Activated CD4-positive, alpha-beta T cell treated with anti-CD3 and anti-CD28 coated beads, Interleukin-2, amount 10 ng/mL, durations not matched to agents 24 days and 14 days (primary cell): ENCODE measurements at places on chromosomes 6 and 20. TPM values are rescaled to one million over a fixed set of nuclear protein-coding genes. Genes with fewer than 3 reads are reported as not detected.
A peak's percentile ranks its signal among the peaks of the same experiment; 100 is the strongest.

- no peak for DNase-seq
Observed at GRCh38 chr20:31596831-31597480, 8.1 kb upstream of the ID1 start.

DNA sequence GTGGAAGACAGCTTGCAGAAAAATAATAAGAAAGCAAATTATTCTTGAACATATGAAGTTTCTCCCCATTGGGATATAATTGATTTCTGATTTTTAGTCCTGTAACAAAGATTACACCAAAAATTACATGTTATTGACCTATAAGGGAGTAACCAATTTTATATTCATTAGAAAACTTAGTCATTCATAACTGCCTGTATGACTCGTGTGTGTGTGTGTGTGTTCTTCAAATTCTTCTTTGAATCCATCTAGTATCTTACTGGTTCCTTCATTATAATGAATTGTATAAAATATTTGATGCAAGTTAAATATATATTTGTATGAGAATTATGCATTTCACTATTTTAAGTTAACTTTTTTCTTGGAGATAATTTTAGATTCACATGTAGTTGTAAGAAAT is 310.4 kb downstream of the HAO1 start:
- no peak for DNase-seq

Gene OR2J3
- not detected in 2 replicates for total RNA-seq

Gene MLN
- not detected in 2 replicates for total RNA-seq

Gene PBOV1
- not detected in 2 replicates for total RNA-seq

DNA sequence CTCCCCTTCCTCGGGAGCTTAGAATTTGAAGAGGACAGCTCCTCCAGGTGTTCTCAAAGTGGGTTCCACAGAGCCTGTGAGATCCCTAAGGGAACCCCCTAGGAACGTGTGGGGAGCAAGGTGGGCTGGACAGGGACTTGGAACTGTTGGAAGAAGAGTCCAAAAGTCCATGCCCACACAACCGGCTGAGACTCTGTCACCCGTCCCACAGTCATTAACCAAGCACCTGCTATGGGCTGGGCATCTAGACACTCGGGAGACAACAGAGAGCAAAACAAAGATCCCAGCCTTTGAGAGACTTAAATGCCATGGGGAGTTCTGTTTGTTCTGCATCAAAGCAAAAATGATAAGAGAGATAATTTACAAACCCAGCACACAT is 51.9 kb upstream of the SAYSD1 start:
- DNase-seq = no peak

Gene RAB44
- total RNA-seq = 0.07 TPM in 1 of 2 replicates, not detected in the other

GRCh38 chr6:127262896-127263295 is 3.8 kb upstream of the RNF146 start:
- DNase-seq = no peak

GRCh38 chr20:40887105-40887504 is 141.5 kb upstream of the TOP1 start:
- no peak for DNase-seq

- peak; percentile 87 for DNase-seq
Observed at GRCh38 chr20:58890518-58891085, 38.1 kb downstream of the GNAS start.

Gene ELOVL4
- total RNA-seq = 0.88 and 0.89 TPM in 2 replicates

DNA sequence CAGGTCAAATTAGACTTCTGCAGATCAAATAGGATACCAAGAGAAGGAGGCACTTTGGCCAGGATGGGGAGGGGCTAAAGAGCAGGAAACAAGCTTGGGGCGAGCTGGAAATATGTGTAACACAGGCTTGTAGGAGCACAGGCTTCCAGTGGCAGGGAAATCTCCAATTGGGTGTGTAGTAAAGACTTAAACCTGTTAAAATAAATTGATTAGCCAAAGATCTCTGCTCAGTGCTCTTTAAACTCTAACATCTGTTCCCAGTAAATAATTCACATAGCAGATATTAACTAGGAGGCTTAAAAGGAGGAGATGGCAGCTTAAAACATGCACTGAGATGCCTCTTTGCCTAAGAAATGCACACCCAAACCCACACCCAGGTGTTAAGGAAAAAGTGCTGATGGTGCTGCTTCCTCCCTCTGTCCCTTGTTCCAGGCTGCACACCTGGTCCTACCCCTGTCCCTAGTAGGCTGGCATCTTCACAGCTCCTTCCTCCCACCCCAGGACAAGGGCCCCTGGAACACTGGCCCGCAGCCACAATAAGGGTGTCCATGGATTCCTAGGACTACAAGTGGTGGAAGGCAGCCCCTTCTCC is 93.5 kb upstream of the MLN start:
- DNase-seq = no peak

Gene KHDC1L
- total RNA-seq = not detected in 2 replicates

Gene CLVS2
- total RNA-seq = not detected in 2 replicates

Gene SPINT3
- total RNA-seq = not detected in 2 replicates

GRCh38 chr20:57999465-58000111 is 228.9 kb downstream of the ANKRD60 start:
- DNase-seq = no peak

Gene CASS4
- total RNA-seq = 2.8 and 3.1 TPM in 2 replicates

- DNase-seq = no peak
Observed at GRCh38 chr20:22652681-22653588, 68.6 kb upstream of the FOXA2 start.

DNA sequence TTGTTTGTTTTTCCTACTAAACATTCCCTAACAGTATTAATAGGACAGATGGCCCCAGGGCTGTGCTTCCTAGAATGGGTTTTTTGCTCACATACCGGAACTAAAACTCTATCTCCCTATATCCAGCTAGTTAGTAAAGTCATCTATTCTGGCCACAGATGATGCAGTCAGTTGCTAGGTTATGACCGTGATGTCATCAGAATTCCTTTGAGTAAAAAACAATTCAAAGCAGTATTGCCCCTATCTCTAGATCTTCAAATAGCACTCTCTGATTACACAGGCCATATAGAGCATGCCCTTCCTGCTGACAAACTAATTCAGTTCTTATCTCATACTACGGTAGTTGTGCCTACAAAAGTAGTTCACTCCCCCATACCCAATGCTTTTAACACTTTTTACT is 17.9 kb upstream of the ZNF451 start:
- DNase-seq = no peak

DNA sequence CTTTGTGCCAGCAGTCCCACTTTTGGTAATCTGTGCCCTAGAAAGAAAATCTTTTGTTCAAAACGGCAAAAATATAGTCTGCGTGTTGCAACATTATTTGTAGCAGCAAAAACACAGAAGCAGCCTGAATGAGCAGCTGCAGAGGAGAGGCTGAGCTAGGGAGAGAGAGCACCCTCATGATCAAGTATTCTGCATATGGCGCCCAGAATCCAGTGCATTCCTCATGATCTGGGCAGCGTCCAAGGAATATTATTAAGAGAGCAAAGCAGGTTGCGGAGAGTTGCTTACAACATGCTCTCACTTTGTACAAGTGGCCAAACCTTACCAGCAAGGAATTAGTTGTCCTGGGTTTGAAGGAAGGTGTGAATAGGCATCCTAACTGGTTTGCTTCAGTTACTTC is 25.9 kb downstream of the KIZ start:
- no peak for DNase-seq

- no peak for DNase-seq
Observed at GRCh38 chr6:13280254-13280653, 48.1 kb downstream of the TBC1D7 start.

DNA sequence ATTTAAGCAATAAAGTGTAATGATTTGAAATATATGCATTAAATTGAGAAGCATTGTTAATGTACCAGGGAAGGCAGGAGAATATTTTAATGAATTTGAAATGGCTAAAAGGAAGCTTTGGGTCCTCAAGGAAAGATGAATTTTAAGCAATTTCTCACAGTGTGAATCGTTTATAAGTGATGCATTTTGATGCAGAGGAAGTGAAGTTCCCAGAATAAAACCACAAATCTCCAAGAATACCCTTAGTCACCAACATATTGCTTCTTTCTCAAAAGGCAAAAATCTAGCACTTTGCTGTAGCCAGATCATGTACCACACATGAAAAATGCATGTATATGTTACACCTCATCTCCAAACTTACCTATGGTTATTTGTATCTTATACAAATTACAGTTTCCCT is 11.7 kb downstream of the TPD52L1 start:
- no peak for DNase-seq

Gene ANGPT4
- total RNA-seq = not detected in 2 replicates

DNA sequence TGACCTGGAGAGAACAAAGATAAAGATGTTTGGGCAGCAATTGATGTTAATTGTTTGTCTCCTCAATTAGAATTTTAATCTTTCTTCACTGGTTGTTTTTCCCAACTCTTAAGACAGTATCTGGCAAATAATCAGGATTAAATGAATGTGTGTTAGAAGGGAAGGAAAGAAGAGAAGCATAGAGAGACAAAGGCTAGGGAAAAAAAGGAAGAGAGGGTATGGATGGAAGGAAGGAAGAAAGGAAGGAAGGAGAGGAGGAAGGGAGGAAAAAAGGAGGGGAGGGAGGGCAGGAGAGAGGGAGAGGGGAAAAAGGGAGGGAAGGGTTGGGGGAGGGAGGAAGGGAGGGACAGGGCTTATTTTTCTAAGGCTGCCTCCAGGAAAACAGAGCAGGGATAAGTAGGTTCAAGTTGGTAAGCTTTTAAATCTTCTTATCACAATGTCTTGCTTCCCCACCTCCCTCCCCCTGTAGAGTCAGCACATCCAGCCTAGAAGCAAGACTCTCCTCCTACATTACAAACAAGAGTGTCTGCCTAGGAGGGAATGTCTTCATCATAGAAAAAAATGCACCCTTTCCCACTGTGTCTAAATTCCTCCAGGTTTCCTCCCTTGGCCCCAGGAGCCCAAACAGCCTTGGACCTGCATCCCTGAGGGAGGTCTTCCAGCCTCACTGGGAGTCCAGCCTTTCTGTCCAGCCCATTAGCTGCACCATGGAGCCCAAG is 447.8 kb upstream of the JARID2 start:
- DNase-seq = no peak

GRCh38 chr6:105487040-105487790 is 84.3 kb upstream of the PREP start:
- DNase-seq = no peak

DNA sequence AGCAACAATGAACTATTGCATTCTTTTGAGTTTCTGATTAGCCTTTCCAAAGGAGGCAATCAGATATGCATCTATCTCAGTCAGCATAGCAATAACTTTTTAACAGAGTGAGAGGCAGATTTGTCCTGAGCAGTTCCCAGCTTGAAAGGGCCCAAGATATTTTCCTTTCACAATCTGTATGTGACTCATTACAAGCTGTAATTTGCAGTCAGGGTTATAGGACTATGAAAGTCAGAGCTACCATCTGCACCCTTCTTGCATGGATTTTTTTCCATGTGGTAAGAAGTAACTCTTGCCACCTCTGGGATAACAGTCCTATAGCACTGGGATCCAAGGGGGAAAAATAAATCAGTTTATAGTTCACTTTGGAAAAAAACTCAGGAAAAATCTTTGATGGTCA is 318.2 kb upstream of the RGS17 start:
- DNase-seq = no peak

GRCh38 chr6:14540276-14540675 is 422.7 kb downstream of the CD83 start:
- DNase-seq = no peak

Gene HLA-G
- 0.85 and 1.2 TPM in 2 replicates for total RNA-seq

GRCh38 chr6:85892346-85892745 is 249.7 kb upstream of the SYNCRIP start:
- DNase-seq = no peak

GRCh38 chr20:53917145-53918019 is 153.0 kb downstream of the BCAS1 start:
- DNase-seq = no peak

- DNase-seq = no peak
Observed at GRCh38 chr20:2596673-2597279, 55.7 kb upstream of the NOP56 start.

GRCh38 chr6:127717384-127717783 is 140.4 kb downstream of the C6orf58 start:
- DNase-seq = no peak

- no peak for DNase-seq
Observed at GRCh38 chr6:1485678-1486077, 96.3 kb downstream of the FOXF2 start.

- no peak for DNase-seq
Observed at GRCh38 chr6:116278854-116279231, 887 bp downstream of the TSPYL1 start.

- DNase-seq = no peak
Observed at GRCh38 chr6:130965656-130966055, 97.4 kb downstream of the EPB41L2 start.

DNA sequence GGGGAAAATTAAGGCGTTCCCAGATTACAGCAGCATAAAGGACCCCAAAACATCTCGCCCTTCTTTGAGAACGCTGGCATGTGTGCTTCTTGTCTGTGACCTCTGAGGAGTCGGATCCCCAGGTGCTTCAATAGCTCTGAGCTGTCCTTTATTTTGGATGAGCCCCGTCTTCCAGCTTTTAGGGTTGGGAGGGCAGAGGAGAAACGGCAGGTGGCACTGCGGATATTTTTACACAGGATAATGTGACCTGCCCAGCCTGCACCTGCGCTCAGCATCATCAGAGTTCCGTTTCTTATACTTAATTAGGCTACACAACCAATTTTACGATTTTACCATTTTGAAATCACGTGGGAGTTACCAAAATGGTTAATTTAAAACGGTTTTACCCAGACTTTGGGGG is 147.7 kb upstream of the RPS6KA2 start:
- no peak for DNase-seq

DNA sequence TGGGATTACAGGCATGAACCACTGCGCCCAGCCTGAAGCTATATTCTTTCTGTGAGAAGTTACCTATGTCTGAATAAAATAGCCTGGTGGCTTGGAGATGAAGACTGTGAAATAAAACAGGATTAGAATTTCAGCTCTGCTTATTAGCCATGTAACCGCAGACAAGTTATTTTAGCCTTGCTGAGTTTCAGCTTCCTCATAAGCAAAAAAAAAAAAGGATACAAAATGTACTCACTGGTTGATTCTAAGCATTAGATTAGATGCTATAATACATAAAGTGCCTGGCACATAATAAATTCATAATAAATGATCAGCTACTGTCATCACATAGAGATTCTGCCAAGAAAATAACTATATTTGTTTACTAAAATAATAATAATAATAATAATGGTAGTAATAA is 98.8 kb downstream of the EPB41L2 start:
- DNase-seq = no peak

Gene POM121L2
- not detected in 2 replicates for total RNA-seq

Gene PRL
- not detected in 2 replicates for total RNA-seq

Gene SLPI
- total RNA-seq = not detected in 2 replicates

Gene MATN4
- 1.2 and 1.5 TPM in 2 replicates for total RNA-seq

Gene FAM209B
- 1.3 and 1.5 TPM in 2 replicates for total RNA-seq

Gene FUCA2
- total RNA-seq = 14.4 and 16.1 TPM in 2 replicates
